ENCODE measurements at places on chromosomes 7 and 10.

GRCh38 chr10:12720217-12720981, 281.1 kb downstream of the CCDC3 start:
- no peak for DNase-seq

GRCh38 chr7:40720416-40720815, 585.6 kb downstream of the SUGCT start:
- no peak for DNase-seq

GRCh38 chr10:43778571-43778970, 129.9 kb upstream of the ZNF32 start:
- no peak for DNase-seq

DNA sequence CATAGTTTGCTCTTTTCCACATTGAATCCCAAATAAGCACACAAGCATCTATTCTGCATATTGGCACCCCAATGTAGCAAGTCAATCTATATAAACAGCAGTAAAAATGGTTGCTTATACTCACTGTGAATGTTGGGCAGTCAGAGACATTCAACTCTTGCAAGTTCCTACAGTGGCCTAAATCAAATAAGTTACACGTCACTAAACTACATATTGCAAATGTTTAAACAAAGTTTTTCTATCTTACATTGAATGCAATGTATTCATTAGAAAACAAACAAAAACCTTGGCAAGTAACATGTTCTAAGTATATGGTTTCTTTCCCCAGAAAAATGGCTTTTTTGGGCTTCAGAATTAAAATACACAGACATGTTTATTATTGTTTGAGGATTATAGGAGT, 19.0 kb downstream of the LRRC17 start:
- DNase-seq: no peak

DNA sequence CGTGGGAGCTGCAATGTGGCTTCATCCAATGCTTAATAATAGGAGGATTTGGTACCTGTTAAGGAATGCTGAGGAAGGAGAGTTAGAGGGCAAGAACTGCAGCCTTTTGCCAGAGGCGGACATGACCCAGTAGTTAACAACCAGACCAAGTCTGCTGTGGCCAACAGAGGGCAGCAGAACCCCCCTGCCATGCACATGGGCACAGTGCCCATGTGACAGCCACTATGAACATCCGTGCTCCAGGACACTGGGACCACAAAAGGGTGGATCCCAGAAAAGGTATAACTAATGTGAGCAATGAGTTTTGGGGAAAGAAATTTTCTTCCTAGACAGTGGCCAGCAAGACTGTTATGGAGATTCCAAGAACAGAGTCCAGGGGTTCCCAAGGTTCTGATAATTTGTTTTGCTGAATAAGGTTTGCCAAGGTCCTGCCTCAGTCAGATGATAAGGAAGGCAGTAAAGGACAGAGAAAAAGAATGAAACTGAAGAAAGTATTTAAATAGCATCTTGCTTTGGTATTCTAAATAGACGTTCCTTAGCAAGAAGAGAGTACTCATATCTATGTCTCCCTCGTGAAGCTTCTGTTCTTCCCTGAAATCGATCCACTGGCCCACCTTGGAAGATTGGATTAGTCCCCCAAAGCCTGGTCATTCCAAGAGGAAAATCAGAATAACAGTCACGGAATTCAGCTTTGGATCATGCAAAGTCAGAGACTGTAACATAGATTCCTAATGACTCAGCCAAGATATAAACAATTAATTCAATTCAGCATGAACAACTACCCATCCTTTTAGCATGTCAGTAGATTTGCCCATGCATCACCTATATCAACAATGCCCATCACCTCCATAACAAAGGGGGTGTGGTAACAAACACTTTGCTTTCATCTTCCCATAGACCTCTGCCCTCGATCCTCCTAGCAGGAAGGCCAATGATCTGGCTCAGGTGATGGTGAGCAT, 56.0 kb downstream of the LGI1 start:
- DNase-seq: peak; percentile 17

GRCh38 chr7:66105263-66105748, 9.3 kb upstream of the CRCP start:
- DNase-seq: no peak

DNA sequence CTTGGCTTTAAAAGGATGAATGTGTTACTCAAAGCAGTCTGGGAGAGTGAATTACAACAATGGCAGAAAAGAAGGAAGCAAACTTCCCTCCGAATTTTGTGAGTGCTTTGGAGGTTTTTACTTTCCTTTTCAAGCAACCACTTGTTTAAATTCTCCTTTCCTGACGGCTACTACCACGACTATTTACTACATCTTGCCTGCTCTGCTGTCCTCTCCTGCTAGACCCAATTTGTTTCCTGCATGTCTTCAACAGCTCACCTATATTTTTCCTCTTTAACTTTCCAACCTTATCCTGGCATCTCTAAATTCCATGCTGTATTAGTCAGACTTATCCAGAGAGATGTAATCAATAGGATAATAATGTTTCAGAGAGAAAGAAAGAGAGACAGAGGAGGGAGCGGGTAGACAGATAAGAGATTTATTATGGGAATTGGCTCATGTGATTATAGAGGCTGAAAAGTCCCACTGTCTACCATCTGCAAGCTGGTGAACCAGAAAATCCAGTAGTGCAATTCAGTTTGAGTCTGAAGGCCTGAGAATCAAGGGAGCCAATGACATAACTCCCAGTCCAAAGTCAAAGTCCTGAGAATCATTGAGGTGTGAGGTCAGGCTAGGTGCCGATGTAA, 42.8 kb upstream of the SLC13A1 start:
- DNase-seq: no peak

Measured in GM20000 (cell line).